ENCODE measurements at places on chromosomes 3 and 15.

- DNase-seq: no peak
These were observed 33.2 kb downstream of the ZDHHC19 start for GRCh38 chr3:196177967-196178366.

- DNase-seq: no peak
These were observed 24.0 kb upstream of the TRH start for GRCh38 chr3:129950318-129951046.

DNA sequence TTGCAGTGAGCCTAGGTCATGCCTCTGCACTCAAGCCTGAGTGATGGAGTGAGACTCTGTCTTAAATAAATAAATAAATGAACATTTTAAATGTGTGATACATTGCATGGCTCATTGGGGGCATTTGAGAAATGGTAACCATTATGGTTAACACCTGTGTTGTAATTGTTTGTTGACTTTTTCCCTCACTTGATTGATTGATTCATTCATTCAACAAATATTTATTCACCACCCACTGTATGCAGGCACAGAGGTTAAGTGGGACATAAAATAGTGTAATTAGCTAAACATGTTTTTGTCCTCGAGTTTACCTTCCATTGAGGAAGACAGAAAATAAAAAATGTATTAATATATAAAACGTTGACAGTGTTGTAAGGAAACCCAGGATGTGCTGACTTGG is 127.1 kb upstream of the ANKRD28 start:
- no peak for DNase-seq

DNA sequence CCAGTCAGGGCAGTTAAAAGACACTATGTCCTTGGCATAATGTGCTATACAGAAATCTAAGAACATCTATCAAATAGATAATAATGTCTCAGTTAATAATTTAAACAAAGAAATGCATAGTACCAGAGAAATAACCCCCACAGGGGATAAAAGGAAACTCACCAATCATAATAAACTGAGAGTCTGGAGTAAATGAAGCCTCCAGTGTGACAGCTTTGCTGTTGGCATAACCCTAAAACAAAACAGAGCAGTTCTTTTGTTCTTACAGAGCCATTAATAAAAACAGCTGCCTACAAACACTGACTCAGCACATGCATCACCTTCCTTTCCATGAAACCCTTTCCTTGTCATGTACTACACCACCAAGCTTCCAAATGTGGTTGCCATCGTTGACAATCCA is 13.5 kb downstream of the PPM1M start:
- no peak for DNase-seq

DNA sequence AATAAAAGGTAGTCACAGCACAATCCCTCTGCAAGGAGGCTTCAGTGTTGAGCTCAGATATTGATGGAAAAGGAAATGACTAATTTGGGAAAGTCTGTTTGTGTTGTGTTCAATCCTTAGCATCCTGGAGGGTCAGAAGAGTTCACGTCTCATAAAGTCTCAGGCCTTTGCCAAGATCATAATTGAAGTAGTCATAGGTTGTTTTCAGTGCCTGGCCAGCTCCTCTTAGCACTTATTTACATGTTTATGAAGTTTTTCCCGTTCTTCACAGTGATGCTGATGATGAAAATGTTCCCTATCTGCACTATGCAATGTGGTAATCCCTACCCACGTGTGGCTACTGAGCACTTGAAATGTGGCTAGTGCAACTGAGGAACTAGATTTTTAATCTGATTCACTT is 61.6 kb upstream of the TGFBR2 start:
- no peak for DNase-seq

DNA sequence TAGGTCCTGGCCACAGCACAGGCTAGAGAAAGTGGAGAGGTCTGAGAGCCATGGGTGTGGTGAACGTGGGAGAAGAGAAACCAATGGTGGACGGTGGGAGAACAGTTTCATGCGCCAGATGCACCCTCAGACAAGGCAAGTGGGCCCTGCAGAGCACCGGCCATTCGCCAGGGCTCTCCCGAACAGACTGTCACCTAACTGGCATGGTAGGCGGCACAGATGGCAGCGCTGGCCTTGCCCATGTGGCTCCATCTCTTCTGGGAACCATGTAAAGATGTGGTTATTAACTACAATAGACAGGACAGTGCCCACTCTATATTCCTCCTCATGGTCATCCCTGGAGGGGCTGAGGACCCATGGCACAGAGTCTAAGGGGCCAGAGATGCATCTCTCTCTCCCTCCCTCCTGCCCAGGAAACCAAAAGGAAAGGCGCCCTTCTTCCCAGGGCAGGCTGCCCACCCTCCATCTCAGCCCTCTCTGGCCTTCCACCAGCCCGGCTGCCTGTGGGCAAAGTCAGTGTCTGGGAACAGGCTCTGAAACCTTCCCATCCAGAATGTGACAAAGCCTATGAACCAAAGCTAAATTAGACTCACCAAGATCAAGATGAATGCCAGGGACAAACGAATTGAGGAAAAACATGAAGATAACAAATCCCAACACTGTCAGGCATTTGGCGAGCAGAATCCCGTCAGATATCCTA is 147.8 kb downstream of the OCA2 start:
- no peak for DNase-seq

DNA sequence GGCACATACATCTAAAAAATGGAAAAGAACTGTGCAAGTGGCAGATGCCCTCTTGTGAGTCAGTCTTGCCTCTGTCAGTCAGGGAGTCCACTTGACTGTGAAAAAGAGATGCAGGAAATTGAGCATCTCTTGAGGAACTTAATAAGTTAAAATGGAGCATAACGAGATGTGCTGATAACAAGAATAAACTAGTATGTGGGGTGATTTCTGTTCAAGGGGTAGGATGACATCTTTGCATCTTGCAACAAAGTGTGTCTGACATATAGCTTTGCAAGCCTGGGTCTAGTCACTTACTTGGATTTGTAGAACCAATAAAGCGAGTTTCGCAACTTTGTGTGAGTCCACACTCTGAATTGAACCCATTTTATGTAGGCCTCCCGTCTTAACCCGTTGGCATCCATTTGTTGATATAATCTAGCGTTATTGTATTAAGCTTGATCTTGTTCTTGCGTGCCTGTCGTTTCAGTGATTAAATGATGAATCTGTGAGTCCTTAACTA is 2.2 kb downstream of the USP3 start:
- no peak for DNase-seq

- DNase-seq: no peak
These were observed 134.5 kb upstream of the PRICKLE2 start for GRCh38 chr3:64359735-64360134.

DNA sequence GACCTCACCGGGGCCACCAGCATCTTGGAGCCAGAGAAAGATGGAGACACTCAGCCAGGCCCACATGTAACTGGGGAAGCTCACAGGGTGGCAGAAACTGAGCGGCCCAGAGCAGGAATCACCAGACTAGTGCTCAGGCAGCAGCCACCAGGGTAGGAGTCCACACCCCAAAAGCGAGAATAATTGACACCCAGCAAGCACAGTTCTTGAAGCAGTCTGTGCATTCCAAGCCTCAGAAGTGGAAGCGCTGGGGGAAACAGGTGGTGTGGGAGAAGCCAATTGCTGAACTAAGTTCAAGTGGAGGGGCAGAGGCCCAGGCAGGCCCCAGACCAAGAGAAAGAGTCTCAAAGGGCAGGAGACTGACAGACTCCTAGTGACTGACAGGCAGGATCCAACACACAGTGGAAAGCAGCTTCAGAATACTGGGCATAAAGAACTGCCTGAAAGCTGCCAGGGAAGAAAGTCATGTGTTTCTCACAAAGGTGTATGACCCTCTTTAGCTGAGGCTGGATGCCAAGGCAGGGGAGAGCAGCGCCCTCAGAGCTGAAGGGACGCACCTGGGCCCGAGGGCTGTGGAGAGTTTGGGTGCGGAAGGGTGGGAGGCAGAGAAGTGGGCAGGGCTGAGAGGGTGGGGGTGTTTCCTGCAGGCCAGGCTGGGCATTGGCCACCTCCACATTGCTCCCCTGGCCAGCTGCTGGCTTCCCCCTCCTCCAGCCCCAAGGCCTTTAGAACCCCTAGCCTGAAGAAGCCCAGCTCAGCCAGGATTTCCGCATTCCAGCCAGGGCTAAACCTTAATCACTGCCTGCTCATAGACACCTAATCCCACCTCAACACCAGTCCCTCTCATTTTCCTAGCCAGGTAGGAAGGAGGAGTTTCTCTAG is 7.7 kb downstream of the NT5DC2 start:
- no peak for DNase-seq

DNA sequence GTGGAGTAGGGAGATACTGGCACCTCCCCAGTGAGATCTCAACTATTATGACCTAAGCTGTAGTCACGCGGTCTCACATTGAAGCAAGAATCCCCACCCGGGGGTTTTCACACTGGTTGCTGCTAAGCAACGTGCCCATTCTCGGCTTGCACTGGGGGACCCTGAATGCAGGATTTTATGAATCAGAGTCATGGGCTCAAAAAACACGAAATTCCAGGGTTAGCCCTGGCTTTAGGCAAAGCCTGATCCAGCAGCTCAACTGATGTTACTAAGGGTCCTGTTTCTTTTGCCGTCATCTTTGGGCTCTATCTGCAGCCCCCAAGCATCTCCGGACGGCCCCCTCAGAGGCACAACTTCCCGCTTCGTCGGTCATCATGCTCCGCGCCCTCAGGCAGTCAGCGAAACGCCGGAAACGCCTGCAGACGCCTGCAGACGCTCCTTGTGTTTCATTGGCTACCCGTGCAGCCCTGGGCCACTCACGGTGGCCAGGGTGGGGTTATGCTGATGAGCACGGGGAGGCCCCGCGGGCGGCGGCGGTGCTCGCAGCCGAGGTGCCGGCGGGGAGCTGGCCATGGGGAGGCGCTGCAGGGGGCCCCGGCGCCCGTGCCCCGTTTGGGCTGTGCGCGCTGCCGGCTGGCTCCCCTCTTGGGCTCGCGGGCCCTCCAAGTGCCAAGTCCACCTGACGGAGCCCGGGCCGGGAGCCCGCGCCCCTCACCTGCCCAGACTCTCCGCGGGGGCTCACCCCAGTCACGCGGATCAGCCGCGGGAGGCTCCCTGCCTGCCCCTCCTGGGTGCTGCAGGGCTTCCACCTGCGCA is 25.8 kb downstream of the EFCC1 start:
- peak; percentile 86 for DNase-seq

GRCh38 chr3:75886971-75887526 is 101.7 kb upstream of the ZNF717 start:
- DNase-seq: no peak

GRCh38 chr15:46383978-46384377 is 749.1 kb downstream of the SQOR start:
- no peak for DNase-seq

GRCh38 chr3:54954521-54954920 is 26.7 kb upstream of the LRTM1 start:
- no peak for DNase-seq

- no peak for DNase-seq
These were observed 58.4 kb downstream of the NME9 start for GRCh38 chr3:138271189-138271794.

DNA sequence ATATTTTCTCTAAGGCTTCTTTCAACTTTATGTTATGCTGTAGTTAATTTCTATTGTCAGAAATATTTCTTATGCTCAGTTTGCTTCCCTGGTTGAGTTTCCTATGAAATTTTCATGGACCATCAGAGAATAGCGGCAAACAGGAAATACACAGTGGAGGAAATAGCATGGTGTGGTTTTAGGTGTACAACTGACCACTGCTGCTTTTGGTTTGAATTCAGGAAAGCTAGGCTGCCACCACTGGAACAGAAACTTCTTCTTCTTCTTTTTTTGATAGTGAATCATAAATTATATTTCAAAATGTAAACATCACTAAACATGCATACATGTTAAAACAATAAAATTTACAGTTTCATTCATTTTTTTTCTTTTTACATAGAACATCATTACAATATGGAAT is 316.6 kb upstream of the TGFBR2 start:
- DNase-seq: no peak

GRCh38 chr3:42189001-42189460 is 77.0 kb downstream of the CCK start:
- no peak for DNase-seq

- DNase-seq: no peak
These were observed 1154.3 kb downstream of the ROBO1 start for GRCh38 chr3:78613421-78613879.

DNA sequence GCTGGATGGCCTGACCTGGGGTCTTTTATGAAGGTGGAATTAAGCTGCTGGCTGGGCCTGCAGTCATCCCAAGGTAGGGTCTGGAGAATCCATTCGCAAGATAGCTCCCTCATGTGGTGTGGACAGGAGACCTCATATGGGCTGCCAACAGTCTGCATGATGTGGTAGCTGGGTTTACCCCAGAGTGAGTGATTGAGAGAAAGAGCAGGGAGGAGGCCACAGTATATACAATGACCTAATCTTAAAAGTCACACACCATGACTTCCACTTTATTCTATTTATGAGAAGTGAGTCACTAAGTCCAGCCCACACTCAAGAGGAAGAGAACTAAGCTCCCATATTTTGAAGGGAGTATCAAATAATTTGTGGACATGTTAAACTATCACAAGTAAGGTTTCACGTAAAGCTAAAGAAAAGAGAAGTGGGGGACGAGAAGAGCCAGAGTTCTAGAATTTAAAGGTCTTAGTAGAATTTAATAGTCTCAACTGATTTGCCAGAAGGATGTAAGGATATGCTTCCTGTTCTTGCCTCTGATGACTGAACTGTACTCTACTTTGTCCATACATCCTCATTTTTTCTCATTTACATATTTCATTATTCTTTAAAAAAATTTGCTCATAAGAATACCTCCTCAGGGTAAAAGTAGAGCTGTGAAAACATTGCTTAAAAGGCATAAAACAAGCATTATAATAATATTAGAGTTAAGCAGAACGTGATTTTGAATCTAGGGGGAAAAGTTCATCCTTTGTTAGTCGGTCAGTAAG is 184.4 kb downstream of the PEX5L start:
- DNase-seq: no peak

DNA sequence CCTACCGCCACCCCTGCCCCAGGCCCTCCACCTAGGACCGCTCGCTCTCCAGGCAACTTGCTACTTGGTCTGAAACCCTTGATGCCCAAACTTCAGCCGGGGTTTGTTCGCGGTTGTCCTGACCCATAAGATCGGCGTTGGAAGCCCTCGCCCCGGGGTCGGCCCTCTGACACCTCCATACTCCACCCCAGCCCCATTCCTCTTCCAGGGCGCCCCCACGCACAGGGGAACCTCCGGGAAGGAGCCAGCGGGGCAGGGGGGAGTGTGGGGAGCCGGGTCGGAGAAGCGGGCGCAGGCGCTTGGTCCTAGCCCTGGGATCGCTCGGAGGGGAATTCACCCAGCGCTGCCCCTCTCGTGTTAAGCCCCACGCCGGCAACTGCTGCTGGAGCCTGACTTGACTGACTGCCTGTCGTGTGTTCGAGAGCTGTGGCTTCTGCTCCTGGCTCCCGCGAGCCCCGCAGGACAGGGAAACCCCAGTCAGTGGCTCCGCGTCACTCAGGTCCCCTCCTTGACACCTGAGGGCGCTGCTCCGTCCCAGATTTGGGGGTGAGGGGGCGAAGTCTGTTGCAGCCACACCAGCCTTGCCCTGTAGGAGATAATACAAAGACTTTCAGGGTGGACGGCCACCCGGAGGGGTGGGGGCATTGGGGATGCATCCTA is 675 bp downstream of the RYR3 start:
- DNase-seq: no peak

- no peak for DNase-seq
These were observed 215.6 kb upstream of the AZI2 start for GRCh38 chr3:28564211-28564610.

Data from activated T-helper 1 cell treated with anti-CD3 and anti-CD28 coated beads, Interleukin-2, amount 50 U/mL, for 16 hours (primary cell).